ENCODE measurements at places on chromosomes 7 and 10.

- no peak for DNase-seq
These were observed 50.7 kb upstream of the KCNIP2 start for GRCh38 chr10:101894266-101894665.

DNA sequence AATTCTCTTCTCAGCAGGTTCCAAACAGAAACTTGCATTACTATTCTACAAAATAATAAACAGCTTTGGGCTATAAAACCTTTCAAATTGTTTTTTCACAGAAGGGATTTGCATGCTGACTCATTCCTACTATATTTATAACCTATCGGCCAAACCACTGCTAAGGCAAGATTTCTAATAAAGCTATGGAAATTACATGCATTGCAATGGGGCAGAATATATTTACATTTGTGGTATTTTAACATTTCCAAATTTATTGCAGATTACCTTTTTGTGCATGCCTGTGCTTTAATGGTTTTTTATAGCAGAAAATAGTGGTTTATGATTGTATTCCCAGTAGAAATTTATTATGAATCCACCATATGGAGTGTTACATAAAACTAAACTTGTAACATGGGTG is 69.0 kb upstream of the NPVF start:
- no peak for DNase-seq

DNA sequence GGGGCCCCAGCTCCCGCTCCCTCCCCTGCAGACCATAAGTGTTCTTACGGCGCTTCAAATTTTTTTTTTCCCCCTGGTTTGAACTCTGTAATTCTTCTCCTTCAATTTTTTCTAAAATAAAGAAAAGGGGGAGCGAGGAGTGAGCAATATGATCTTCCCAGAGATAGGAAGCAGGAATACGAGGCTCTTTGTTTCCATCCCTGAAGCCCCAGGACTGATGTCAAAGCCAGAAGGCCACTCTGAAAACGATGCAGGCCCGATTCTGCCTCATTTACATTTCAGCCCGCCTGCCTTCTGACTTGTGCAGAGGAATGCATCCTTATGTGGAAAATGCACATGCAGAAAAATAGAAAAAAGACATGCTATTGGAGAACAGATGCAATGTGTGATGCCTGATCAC is 401.5 kb upstream of the MKI67 start:
- no peak for DNase-seq

- no peak for DNase-seq
These were observed 18.0 kb downstream of the GIMAP4 start for GRCh38 chr7:150585199-150585598.

- no peak for DNase-seq
These were observed 3.6 kb upstream of the RUNDC3B start for GRCh38 chr7:87624628-87625027.

Measured in CD4-positive, alpha-beta T cell treated with Interleukin-15 for 4 hours (primary cell).